Esophagus muscularis mucosa (tissue), 4 donors: ENCODE measurements at places on chromosomes 7 and 10. TPM values are rescaled to one million over a fixed set of nuclear protein-coding genes. Genes with fewer than 3 reads are reported as not detected.

Gene WNT2
- total RNA-seq = 1.0 TPM

DNA sequence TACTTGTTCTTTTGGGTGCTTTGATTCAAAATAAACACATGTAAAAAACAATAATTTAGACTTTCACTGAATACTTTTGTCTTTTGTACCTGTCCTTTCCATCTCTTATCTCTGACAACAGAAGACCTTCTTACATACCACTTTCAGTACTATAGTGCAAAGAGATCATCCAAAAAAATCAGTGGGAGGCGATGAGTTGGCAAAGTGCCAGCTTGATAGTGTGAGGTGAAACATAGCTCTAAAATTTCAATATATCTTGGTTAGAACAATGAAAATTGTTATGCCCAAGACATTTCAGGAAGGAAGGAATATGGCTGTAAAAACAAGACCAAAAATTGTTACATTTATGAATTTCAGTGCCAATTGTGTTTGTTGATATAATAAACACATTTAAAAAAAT lies 390.2 kb upstream of the COBL start:
- H3K27me3 ChIP-seq = no peaks in the 10 kb centered on the region
- H3K27ac ChIP-seq = no peak overlapping the region
- DNase-seq = no peak
- no peaks in the 10 kb centered on the region for H3K4me1 ChIP-seq
- no peak overlapping the region for H3K4me3 ChIP-seq

DNA sequence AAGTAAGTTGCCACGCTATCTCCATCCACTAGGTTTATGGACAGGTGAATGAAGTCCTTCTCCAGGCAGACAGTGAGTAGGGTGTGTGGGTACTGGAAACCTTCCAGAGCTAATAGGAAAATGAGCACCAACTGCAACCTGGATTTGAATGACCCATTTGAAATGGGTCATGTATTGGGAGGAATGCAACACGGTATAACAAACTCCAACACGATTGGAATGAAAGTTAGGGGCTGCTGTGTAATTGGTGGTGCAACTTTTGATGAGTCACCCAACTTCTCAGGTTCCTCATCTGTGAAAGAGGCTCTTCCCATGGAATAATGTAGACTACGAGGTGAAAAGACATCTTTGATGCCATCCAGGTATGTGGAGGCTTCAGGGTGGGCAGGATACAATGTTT lies 241.4 kb upstream of the PODXL start:
- no peak overlapping the region for H3K4me3 ChIP-seq
- H3K27me3 ChIP-seq = no peaks in the 10 kb centered on the region
- no peaks in the 10 kb centered on the region for H3K4me1 ChIP-seq
- H3K27ac ChIP-seq = no peak overlapping the region

Gene CDNF
- 0.45 TPM for total RNA-seq

DNA sequence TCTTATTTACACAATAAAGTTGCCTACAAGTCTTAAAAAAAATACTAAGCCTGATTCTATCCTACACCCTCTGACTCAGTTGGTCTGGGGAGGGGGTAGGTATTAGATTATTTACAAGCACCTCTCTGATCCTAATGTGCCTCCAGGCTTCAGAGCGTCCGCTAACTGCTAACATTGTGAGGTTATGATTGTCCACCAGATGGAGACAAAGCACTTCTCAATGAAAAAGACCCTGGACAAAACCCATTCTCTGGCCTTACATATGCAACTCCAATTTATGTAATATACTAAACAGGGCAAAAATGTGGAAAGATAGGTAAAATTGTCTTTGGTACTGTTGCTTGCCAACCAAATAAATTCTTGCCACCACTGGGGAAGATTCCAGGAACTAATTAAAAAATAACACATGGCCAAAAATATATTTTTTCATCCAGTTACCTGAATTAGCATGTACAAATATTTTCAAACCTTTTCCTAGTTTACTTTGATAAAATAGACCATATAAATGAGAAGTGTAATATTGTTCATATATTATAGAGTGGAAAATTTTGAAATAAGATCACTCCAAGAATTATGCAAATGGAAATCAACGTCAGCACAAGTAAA lies 92.4 kb downstream of the KIF20B start:
- no peak overlapping the region for H3K4me3 ChIP-seq
- no peak for DNase-seq
- no peaks in the 10 kb centered on the region for H3K4me1 ChIP-seq
- H3K27ac ChIP-seq = no peak overlapping the region
- H3K36me3 ChIP-seq = no peaks in the 10 kb centered on the region

Gene PHYHIPL
- 0.52 TPM for total RNA-seq

Gene CELF2
- total RNA-seq = 108 TPM

Gene TMEM130
- 0.57 TPM for total RNA-seq

DNA sequence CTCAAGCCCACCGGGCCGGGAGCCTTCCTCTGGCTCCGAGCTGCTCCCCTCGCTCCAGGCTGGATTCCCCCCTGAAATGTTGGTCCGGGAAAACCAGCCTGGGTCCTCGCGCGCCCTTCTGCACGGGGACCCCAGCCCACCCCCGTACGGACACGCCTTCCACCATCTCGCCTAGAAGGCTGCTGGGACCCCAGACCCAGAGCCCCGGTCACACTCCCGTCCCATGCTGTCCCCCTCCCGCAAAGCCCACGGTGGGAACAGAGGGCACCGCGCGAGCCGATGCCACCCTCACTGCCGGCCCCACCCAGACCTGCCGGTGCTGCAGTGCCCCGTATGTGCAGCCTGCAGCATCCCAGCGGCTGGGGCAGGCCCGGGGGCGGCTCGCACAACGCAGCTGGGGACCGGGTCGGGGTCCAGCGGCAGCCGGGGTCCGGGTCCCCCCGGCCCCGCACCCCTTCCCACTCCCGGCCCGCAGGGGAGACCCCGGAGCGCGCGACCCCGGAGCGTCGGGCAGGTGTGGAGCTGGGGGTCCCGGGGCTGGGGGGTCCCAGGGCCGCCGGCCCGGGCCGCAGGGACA lies 871 bp downstream of the SPOCK2 start:
- peaks cover 5% of the 10 kb centered on the region for H3K36me3 ChIP-seq
- no peak for DNase-seq
- H3K4me1 ChIP-seq = peaks cover 25% of the 10 kb centered on the region
- peak overlapping the region; percentile 50 for H3K27ac ChIP-seq
- peak overlapping the region; percentile 50 for H3K4me3 ChIP-seq
- peaks cover 9% of the 10 kb centered on the region for H3K27me3 ChIP-seq

- no peak overlapping the region for H3K4me3 ChIP-seq
- H3K27ac ChIP-seq = no peak overlapping the region
- no peaks in the 10 kb centered on the region for H3K4me1 ChIP-seq
- no peaks in the 10 kb centered on the region for H3K36me3 ChIP-seq
- DNase-seq = no peak
These were observed 41.5 kb downstream of the KLRG2 start for GRCh38 chr7:139441961-139442360.

GRCh38 chr10:63197344-63198092 lies 64.4 kb downstream of the NRBF2 start:
- DNase-seq = no peak
- no peak overlapping the region for H3K4me3 ChIP-seq
- H3K27me3 ChIP-seq = no peaks in the 10 kb centered on the region
- peaks cover 53% of the 10 kb centered on the region for H3K36me3 ChIP-seq

Gene SEMA3C
- total RNA-seq = 117 TPM

Gene ELMO1
- total RNA-seq = 31.1 TPM
